ENCODE measurements at places on chromosomes 16 and 17. TPM values are rescaled to one million over a fixed set of nuclear protein-coding genes. Genes with fewer than 3 reads are reported as not detected.

The CD2BP2 gene
- 67.4 TPM for total RNA-seq

The CSH1 gene
- total RNA-seq, result not detected

The GPR139 gene
- not detected for total RNA-seq

The DYNLRB2 gene
- not detected for total RNA-seq
